ENCODE measurements at places on chromosomes 2 and 18.

DNA sequence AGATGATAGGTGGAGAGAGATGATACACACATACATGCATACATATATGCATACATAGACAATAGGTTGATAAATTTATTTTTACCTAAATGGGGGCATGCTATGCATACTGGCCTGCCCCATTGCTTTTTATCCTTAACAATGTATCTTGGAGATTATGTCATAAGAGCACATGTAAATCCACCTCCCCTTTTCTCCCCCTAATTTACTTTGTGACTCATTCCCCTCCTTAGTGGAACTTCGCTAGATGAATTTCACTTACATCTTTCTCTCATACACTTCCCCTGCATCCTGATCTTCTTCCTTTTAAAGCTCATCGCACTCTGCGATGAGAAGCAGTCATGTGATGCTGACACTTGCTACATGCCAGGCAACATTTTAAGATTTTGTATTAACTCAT lies 223.6 kb downstream of the C1D start:
- no peak for DNase-seq

- no peak for DNase-seq
These were observed 6.9 kb upstream of the MAP4K4 start for GRCh38 chr2:101690547-101691152.

DNA sequence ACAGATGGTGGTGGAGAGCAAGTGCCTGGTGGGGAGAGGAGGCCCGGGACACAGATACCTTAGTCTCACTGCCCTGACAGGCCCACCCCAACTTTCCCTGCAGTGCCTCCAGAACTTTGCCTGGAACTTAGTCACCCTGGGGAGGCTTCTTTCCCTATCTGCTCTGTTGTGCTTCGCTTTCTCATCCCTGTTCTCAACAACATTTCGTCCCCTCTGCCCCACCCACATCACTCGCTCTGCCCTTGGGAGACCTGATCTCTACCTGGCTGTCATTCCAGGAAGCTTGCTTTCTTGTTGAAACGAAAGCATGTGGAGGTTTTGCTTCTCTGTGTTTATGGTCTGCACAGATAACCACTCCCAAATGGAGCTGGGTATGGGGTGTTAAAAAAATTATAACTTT lies 93.8 kb downstream of the PRKCE start:
- DNase-seq, result no peak

DNA sequence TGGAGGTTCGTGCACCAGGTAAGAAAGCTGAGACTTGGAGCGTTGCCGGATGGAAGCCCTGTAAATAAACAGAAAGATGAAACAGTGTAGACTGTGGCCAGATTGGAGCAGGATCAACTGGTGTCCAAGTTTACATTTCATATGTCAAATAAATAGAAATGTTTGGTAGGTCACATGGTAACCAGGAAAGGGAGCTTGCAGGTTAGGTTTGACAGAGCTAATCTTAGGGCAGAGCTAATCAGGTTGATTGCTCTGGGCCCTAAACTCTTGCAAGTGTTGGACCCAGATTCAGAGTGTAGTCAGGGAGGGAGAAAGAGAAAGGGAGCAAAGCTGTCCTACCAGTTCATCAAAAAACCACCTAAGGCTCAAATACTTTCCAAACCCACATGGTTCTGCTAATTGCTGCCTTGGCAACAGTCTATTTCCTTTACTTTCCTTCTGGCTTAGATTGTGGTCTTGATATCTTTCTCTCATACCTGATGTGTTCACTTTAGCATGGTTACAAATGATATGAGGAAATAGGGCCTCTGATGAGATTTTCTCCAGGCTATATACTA lies 63.2 kb downstream of the G6PC2 start:
- DNase-seq, result peak; percentile 18

DNA sequence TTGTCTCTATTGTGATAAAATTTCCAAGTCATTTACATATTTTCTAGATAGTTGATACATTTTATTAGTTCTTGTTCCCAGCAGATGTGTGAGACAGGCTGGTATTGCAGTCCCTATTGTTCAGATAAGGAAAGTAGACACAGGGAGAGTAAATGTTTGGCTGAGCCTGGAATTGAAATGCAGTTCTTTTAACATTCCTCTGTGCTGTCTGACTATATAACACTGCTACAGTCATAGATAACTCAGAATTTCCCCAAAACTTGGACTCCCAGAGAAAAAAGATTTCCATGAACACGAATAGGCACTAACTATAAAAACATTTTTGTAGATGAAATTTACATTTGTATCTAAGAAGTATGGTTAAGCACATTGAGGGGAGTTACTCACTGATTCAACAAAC lies 71.4 kb downstream of the PLCL1 start:
- DNase-seq, result no peak

GRCh38 chr2:5563411-5563810 lies 128.8 kb upstream of the SOX11 start:
- no peak for DNase-seq

- DNase-seq, result peak; percentile 2
These were observed 1101.4 kb downstream of the CBLN2 start for GRCh38 chr18:71442731-71443141.

GRCh38 chr2:149315461-149315860 lies 14.9 kb upstream of the LYPD6 start:
- no peak for DNase-seq

GRCh38 chr18:75548353-75548905 lies 120.9 kb upstream of the SMIM21 start:
- DNase-seq, result no peak

- no peak for DNase-seq
These were observed 363.3 kb downstream of the MBD2 start for GRCh38 chr18:53861185-53861584.

- DNase-seq, result no peak
These were observed 188.9 kb downstream of the MYO1B start for GRCh38 chr2:191434072-191434471.

GRCh38 chr2:203737360-203737759 lies 30.9 kb downstream of the CD28 start:
- no peak for DNase-seq

DNA sequence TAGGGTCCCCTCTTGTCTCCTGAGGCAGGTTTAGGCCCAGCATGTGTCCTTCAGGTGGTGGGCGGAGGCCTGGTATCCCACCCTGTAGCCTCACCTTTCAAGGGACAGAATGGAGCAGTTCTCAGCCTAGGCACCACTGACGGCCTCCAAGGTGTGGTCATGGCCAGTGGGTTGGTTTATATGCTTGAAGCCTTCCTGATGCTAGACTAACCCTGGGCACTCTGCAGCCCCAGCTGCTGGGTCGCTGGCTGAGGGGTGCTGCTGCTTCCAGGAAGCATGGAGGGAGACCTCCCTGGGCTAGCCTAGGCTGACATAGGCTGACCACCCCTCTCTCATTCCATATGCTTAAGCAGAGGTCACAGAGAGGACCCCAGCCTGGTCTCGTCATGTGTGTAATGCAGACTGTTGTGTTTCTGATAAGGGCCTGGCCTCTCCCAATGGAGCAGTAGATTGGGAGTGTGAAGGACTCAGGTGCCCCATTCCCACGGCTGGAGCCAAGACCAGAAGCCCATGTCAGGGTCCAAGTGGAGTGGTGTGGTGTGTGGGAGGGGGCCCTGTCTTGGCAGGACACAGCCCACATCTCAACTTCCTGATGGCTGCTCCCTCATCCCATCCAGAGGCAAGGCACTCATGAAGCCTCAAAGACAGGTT lies 206.6 kb downstream of the DYSF start:
- no peak for DNase-seq

- no peak for DNase-seq
These were observed 81.9 kb downstream of the ACAA2 start for GRCh38 chr18:49731421-49731841.

- peak; percentile 12 for DNase-seq
These were observed 156.0 kb downstream of the TFCP2L1 start for GRCh38 chr2:121128741-121129659.

DNA sequence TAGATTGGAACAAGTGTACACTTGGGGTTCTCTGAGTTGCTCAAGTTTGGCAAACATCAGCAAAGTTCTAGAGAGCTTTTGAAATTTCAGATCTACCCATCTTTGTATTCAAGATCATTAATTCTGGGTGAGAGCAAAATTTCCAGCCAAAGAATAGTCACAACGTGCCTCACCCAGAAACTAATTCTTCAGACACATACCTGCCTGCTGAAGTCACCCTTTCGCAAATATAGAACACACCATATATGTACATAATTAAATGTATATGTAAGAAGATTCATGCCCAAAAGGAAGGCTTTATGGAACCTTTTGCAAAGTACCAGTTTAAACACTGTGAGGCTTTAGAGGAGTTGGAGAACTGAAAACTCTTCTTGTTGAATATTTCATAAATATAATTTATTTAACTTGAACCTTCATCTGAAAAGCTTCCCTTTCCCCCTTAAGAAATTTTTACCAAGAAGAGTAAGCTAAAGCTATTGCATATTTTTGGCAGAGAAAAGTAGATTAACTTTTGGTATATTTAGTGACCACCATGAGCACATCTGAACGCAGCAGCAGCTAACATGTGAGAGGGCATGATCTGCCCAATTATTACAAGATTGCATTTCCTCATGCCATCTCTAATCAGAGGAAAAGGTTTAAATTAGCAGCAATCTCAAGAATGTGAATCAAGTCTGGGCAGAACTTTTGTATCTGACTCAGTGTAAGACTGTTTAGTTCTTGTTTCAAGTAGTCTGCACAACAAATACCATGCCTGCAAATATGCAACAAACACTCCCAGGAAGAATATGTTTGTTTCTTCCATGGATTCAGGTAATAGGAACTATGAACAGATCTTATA lies 8.2 kb downstream of the RND3 start:
- DNase-seq, result no peak

GRCh38 chr2:128638341-128639119 lies 319.9 kb upstream of the HS6ST1 start:
- no peak for DNase-seq

- DNase-seq, result no peak
These were observed 119.5 kb downstream of the ASXL3 start for GRCh38 chr18:33697498-33697897.

- DNase-seq, result peak; percentile 47
These were observed 34.8 kb upstream of the NEUROD1 start for GRCh38 chr2:181715033-181715630.

DNA sequence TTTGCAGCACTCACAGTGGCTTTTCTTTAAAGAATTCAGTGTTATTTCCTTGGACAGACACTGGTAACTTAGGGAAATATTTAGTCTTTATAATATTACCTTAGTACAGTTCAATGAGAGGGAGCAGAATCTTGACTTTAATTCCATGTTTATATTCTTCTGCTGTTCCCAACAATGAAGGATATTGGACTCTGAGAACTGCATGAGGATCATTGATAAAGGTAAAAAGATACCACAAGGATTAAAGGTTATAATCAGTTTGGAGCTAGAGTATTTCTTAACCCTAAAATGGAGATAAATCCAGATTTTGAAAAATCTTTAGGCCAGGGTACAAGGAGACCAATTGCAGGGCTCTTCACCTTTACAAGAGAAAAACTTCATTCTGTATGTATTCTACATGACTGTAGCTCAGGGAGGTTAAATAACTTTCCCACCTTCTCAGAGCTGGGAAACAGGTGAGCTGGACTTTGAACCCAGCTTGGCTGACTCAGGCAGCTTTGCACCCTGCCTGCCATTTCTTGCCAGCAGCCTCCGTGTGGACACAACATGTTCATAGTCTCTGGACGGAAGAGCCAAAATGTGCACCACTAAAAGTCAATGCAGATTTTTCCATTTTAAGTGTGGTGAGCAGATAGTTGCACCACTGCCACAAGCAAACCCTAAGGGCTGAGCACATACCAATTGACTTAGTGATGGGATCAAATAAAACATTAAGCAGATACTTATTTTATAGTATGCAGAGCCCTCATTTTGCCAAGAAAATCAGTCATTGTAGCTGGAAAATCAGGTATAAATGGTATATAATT lies 26.7 kb downstream of the UPP2 start:
- DNase-seq, result no peak

DNA sequence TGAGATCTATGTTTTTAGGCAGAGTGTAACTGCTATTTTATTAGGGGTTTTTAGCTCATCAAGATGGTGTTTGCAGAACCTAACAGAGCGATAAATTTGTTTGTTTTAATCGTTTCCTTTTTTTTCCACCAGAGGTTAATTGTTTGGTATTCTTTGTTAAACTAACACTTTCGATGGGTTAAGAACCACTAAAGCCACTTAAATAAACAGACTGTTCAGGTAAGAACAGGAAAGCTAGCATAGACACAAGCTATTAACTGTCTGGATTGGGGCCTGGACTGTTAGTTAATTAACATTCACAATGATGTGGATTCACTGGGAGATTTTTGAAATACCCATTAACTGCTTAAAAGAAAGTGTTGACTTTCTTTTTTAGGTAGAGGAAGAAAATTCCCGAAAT lies 209.0 kb upstream of the COPS8 start:
- DNase-seq, result no peak

DNA sequence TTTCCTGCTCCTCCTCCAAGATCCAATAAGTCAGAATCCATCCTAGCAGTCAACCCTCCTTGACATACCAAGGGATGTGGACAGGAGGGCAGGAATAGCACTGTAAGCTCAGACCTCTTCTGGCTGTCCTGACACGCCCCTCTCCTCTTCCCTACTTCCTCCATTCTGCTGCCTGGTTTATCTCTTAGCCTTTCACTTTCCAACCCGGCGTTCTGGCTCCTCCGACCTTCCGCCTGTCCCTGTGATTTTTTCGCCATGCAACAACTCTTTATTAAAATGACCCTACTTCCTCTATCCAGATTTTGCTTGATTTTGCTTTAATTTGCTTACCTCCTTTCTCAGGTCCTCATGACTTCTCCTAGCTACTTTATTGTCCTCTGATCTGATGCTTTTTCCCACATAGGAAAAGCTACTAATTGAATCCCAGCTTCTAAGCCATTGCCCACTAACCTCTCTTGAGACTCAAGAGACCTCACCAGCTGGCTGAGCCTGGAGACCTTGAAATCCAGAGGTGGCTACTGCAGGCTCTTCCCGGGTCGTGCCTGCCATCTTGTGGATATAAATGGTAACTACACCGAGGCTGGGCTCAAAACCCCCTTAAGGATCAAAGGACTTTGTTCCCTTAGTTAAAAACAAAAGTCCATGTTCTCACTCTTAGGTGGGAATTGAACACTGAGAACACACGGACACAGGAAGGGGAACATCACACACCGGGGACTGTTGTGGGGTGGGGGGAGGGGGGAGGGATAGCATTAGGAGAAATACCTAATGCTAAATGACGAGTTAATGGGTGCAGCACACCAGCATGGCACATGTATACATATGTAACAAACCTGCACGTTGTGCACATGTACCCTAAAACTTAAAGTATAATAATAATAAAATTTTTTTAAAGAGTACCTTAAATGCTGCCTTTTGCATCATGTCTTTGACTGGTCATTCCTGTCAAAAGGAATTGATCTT lies 139.4 kb downstream of the AKAIN1 start:
- peak; percentile 12 for DNase-seq

DNA sequence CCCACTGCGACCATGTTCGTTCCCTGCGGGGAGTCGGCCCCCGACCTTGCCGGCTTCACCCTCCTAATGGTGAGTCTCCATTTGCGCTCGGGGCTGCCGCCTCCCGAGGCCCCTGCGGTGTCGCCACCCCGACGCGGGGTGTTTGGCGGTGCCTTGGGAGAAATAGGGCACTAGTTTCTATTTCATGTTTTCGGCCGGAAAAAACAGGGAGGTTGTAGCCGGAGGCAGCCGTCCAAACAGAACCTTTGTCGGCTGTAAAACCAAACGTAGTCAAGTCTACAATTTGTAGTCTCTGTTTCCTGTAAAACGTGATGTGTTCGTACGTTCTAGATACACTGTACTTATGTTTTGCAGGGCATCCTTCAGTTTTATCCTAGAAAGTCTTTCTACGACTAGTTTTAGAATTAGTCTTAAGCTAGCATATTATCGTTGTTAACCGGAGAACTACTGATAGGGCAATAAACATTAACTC lies 290 bp downstream of the PSMG2 start:
- DNase-seq, result no peak

Measured in kidney epithelial cell (primary cell).